ENCODE measurements at places on chromosomes 11 and 22.

DNA sequence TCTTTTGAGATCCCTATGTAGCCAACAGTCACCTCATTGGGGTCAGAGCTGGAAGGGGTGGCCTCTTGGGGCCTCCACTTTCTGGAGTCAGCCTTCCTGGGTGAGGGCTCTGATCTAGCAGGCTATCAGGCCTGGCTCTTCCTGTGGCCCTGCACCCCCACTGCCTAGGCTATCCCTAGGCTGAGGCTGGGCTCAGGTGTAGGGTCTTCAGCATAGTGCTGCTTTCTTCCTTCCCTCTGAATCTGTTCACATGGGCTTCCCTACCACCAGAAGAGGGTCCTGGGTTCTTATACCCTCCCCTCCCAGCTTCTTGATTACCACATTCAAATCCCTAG is 456 bp upstream of the SPI1 start:
- no peak for DNase-seq

- no peak for DNase-seq
Measured at GRCh38 chr11:121071846-121072450, 29.1 kb upstream of the TECTA start.

GRCh38 chr11:101487775-101488174 is 96.0 kb downstream of the TRPC6 start:
- no peak for DNase-seq

GRCh38 chr11:95680169-95680929 is 109.2 kb downstream of the FAM76B start:
- no peak for DNase-seq

DNA sequence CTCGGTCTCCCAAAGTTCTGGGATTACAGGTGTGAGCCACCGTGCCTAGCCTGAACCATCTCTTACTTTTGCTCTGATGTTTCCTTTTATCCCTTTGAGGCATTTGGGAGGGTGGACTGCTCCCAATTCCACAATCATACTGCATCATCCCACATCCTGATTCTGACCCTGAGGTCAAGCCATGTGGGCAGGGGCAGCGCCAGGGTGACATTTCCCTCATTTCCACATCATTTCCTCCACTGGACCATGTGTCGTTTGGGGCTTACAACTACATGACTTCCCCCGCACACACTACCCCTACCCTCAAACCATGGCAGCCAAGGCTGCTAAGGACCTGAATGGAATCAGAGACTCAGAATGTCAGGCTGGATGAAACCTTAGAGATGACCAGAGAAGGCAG is 26.4 kb upstream of the ZBTB16 start:
- DNase-seq, result no peak

DNA sequence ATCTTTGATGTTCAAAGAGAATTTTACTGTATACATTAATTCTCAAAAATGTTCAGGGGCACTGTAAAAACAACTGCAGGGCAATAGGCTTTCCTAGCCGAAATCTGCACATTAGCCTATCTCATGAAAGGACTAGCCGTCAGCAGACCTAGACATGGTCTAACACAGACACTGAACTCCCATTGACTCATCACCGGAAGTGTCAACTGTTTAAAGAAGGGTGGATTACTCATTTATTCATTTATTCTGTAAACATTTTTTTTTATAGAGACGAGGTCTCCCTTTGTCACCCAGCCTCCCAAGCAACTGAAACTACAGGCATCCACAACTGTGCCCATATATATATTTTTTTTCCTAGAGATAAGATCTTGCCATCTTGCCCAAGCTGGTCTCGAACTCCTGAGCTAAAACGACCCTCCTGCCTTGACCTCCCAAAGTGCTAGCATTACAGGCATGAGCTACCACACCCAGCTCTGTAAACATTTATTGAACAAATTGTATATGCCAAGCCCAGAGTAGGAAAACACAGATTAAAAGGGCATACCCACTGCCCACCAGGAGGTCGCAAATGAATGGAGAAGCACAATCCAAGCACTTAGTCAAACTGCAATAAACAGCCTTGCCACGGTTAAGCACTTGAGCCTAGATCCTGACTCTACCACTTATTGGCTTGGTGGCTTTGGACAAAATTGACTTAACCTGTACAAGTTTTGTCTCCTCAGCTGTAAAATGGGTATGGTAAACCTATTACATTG is 26.6 kb downstream of the RAB30 start:
- peak; percentile 51 for DNase-seq

- DNase-seq, result peak; percentile 12
Measured at GRCh38 chr11:68956142-68956541, 24.6 kb downstream of the MRGPRD start.

GRCh38 chr11:40162901-40163883 is 1296.3 kb downstream of the LRRC4C start:
- no peak for DNase-seq

- no peak for DNase-seq
Measured at GRCh38 chr11:74256378-74257133, 54.9 kb downstream of the P4HA3 start.

DNA sequence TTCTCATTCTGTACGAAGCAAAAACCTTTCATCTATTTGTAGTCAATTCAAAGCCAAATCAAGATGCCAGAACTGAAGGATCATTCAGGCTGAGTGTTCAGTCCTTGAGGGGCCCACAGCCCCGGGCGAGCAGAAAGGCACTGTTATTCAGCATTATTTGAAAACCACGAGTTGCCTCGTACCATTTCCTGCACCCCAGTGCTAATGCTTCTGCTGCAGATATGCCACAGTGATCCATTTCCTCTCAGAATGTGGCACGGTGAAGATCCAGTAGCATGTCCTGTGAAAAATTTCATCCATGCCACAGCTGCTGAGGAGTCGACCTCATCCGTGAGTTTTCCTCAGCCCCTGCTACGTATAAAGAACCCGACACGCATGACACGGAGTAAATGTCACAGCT is 85.4 kb downstream of the OSBP2 start:
- DNase-seq, result no peak

DNA sequence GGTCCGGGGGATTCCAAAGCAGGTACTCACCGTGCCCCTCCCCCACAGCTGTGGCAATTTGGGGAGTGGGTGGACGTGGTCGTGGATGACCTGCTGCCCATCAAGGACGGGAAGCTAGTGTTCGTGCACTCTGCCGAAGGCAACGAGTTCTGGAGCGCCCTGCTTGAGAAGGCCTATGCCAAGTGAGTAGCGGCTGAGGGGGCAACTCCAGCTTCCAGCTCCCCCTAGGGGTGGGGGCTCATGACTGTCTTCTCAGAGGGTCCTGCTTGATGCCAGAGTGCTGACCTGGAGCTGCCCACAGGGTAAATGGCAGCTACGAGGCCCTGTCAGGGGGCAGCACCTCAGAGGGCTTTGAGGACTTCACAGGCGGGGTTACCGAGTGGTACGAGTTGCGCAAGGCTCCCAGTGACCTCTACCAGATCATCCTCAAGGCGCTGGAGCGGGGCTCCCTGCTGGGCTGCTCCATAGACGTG is 4.2 kb downstream of the CAPN1 start:
- no peak for DNase-seq

DNA sequence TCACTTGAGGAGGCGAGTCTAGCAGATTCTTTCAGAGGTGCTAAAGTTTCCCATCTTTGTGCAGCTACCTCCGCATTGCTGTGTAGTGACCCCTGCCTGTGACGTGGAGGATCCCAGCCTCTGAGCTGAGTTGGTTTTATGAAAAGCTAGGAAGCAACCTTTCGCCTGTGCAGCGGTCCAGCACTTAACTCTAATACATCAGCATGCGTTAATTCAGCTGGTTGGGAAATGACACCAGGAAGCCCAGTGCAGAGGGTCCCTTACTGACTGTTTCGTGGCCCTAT is 8.9 kb upstream of the SAMM50 start:
- no peak for DNase-seq

GRCh38 chr11:110160437-110160836 is 67.2 kb downstream of the ZC3H12C start:
- no peak for DNase-seq

DNA sequence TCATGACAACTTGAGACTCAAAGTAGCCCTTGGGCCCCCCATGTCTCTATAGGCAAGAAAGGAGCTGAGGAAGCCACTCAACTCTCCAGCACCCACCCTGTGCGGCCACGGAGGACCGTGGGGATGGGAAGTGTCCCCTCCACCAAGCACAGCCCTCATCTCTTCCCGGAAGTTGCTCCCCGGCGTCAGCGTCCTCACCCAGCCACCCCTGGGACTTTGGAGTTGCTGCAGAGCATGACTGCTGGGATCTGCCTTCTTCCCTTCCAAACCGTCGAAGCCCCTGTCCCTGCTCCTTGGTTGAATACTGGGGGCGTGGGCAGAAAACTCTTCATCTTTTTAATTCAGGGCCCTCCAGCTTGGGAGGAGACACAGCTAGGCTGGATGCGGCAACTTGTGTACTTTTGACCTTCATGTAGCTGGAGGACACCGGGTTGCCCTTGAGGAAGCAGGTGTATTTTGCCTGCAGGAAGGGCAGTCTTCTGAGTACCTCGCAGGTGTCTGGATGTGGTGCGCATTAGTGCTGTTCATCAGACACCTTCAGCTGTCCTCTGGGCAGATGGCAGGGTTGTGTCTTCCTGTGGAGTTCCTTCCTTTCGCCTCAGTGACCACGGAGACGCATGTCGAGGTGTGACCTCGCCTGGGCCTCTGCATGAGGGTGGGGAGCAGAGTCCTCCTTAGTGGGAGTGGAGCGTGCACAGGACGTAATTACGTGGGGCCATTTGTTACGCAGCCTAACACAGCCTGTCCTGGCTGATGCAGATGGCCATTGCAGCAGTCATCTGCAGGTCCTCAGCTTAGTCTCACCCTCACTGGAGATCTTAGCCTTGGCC is 12.2 kb upstream of the IFITM3 start:
- no peak for DNase-seq

GRCh38 chr11:117369534-117369933 is 41.9 kb downstream of the CEP164 start:
- DNase-seq, result no peak

DNA sequence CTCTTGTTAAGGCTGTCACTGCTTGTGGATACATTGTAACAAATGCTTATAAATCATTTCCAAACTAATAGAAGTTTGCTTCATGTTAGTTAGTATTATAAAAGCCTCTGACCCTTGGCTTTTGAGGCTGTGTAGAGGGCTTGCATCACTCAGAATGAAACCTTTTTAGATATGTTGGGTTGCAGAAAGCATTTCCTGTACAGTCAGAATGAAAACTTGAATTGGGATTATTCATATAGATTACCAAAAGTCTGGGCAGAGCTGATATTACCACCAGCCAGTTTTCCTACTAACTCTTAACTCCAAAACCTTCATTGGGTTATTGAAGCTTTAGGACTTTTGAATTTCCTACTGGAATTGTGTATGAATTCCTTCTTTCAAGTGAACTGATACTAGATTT is 12.0 kb downstream of the KMT2A start:
- DNase-seq, result peak; percentile 89

DNA sequence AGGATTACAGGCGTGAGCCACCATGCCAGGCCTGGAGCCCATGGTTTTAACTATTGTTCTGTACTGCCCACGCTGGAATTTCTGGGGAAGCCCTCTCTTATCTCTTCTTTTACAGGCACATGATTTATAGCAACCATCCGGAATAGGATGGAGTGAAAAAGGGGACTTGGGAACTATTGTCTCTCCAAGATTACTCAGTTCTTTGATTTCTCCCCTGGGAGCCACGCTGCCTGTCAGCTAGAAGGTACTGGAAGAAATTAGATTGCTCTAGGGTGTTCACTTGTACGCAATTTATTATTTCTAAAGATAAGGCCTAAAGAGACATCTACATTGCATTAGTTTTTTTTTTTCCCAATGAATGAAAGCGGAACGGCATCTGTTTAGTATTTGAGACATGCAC is 65.6 kb upstream of the PTPRJ start:
- DNase-seq, result no peak

- no peak for DNase-seq
Measured at GRCh38 chr11:83477772-83478171, 191.6 kb upstream of the CCDC90B start.

DNA sequence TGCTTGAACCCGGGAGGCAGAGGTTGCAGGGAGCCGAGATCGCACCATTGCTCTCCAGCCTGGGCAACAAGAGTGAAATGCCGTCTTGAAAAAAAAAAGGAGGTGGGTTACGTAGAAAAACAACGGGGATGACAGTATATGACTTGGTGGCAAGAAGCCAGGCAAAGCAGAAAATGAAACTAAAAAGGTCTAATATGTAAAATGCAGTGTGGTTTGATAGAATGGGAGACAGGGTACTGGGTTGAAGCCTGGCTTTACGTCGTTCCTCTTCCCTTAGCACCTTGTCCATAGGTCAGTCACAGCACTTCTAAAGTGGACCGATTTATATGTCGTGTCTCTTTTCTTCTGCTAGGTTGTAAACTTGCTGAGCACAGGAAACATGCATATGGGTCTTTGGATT is 274.9 kb upstream of the ZC3H12C start:
- no peak for DNase-seq

- no peak for DNase-seq
Measured at GRCh38 chr11:60835534-60835846, 6.4 kb upstream of the CCDC86 start.

DNA sequence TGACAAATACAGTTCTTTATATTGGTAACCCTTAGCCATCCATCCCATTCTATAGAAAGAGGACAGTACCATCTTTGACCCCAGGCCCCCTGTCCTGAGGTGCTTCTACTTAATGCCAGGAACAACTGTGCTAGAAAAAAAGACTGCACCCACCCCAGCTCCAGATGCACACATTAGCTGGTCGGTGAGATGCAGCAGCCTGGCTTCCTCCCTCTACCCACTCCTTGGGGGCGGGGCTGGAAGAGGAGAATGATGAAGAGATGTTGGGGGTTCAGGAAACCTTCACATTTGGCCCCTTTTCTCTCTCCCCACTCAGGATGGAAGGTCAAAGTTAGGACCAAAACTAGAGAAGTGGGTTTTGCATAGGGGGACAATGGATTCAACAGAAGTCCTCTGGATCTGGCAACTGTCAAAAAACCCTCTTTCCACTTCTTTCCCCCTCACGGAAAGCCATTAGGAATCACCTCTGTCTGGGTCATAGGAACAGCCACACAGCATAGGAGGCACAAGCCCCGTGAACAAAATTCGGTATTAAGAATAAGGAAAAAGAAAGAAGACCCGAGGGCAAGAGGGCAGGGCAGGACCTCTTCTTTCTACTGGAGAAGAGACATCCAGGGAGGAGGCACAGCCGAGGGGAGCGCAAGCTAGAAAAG is 755 bp downstream of the NRIP3 start:
- DNase-seq, result no peak

GRCh38 chr11:60848714-60849151 is 6.8 kb downstream of the CCDC86 start:
- DNase-seq, result no peak

DNA sequence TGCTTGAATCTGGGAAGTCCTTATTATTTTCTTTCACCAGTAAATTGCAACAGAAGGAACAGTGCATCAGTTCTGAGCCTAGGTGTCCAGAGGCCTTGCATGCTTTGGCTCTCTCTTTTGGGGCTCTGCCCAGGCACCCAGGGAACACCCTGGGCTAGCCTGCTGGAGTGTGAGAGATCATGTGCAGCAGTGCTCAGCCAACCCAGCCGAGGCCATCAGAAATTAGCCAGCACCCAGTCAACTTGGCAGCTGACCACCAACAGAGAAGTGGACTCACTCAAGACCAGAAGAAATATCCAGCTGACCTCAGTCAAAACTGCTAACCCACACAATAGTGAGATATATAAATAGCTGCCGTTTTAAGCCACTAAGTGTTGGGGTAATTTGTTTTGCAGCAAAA is 11.2 kb upstream of the P4HA3 start:
- DNase-seq, result no peak

- DNase-seq, result no peak
Measured at GRCh38 chr11:45159781-45160365, 13.4 kb downstream of the PRDM11 start.

- no peak for DNase-seq
Measured at GRCh38 chr11:12961615-12962014, 47.5 kb upstream of the RASSF10 start.

- DNase-seq, result no peak
Measured at GRCh38 chr11:1436468-1437039, 46.8 kb downstream of the BRSK2 start.

Measured in activated CD4-positive, alpha-beta T cell treated with anti-CD3 and anti-CD28 coated beads, Interleukin-2, amount 50 U/mL, for 16 hours (primary cell).